ENCODE measurements at places on chromosomes 12 and 14.

- DNase-seq: no peak
Observed at GRCh38 chr12:27981874-27982273, 9.3 kb upstream of the PTHLH start.

DNA sequence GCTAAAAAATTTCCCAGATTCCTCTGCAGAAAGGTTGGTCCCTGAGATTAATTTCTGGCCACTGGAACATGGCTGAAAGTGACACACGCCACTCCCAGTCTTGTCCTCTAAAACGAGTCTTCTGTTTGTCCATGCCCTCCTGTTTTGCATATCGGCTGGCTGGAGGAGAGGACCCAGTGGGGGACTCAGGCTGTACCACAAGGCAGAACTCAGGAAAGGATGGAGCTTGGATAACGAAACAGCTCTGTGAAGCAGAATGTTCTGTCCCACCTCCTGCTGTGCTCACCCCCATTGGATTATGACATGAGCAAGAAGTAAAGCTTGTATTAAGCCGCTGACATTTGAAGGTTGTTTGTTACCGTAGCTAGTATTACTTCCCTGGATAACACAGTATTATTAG, 856.2 kb downstream of the BCL11B start:
- DNase-seq: no peak

GRCh38 chr12:25556153-25556552, 3.1 kb upstream of the LMNTD1 start:
- no peak for DNase-seq

GRCh38 chr14:94313991-94314655, 9.0 kb downstream of the SERPINA6 start:
- DNase-seq: no peak

- no peak for DNase-seq
Observed at GRCh38 chr12:23025372-23026016, 400.5 kb downstream of the ETNK1 start.

- no peak for DNase-seq
Observed at GRCh38 chr12:49462083-49462744, 76.6 kb upstream of the KCNH3 start.

- no peak for DNase-seq
Observed at GRCh38 chr14:27223906-27224305, 626.1 kb upstream of the NOVA1 start.

DNA sequence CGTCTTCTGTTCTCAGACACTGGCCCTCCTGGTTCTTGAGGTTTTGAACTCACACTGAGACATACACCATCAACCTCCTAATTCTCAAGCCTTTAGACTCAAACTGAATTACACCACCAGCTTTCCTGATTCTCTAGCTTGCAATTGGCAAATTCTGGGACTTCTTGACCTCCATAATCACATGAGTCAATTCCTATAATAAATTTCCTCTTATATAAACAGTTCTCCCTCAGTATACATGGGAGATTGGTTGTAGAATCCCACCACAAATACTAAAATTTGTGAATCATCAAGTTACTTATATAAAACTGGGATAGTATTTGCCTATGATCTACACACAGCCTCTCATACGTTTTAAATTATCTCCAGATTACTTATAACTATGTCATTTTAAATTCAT, 162.2 kb downstream of the DIO2 start:
- DNase-seq: no peak

DNA sequence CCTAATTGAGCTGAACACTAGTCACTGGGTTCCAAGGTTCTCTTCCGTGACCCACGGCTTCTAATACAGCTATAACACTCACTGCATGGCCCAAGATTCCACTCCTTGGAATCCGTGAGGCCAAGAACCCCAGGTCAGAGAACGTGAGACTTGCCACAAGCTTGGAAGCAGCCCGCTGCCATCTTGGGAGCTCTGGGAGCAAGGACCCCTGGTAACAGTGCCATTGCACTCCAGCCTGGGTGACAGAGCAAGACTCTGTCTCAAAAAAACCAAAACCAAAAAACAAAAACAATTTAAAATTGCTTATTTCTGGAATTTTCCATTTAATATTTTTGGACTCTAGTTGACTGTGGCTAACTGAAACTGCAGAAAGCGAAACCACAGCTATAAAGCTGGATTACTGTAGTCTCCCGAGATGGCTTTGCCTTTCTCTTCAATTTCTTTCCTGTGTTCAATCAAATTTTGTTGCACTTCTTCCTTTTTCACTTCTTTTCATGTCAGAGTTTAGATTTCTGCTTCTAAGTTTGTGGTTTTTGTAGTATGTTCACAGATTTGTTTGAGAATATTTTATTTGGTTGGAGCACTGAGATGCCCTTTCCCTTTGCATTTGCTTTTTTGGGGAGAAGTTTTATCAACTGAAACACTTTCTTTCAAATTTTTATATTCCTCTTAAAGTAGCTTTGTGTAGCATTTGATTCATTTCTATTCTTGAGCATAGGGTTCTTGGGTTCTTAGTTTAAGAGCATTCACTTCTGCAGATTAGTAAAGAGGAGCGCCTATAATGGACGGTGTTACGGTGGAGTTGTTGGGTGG, 44.6 kb downstream of the DDHD1 start:
- DNase-seq: no peak

DNA sequence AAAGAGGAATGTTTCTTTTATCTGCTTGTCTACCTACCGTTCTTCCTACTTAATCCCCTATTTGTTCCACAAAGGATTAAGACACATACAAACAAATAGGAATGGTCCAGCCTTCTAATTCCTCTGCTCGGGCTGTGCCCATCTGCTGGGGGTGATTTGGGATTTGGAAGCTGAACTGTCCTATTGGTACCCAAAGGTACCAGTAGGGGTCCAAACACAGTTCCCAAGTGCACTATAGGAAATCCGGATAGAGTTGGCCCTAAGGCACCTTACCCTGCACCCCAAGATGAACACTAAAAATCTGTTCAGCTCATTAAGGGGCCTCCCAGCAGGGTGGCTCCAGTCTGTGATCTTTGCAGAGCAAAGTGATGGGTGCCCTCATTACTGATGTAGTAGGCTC, 566.9 kb downstream of the NRXN3 start:
- DNase-seq: no peak

GRCh38 chr12:92445253-92446082, 257.3 kb upstream of the PLEKHG7 start:
- no peak for DNase-seq

GRCh38 chr12:106138633-106139421, at the start of gene NUAK1:
NUAK1 (minus strand) TSS chr12:106138954; CDS start chr12:106138653, 301 bp downstream.
- DNase-seq: no peak

DNA sequence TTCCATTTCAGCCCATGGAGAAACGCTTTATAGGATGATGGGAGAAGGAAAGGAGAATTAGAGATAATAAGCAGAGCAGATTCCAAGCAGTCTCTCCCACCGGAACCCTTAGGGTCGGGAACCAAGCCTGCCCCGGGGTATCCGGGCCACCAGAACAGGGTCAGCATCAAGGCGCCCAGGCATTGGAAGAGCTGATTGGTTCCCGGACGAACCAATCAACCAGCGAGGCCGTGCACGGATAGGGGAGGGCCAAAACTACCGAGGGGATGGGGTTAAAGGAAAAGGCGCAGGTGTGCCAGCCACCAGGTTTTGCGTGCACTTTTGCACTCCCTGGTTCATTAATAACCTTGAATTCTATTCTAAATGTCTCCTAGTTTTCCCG, 1.7 kb downstream of the PPM1H start:
- DNase-seq: no peak

- no peak for DNase-seq
Observed at GRCh38 chr12:63944586-63945228, 100.2 kb downstream of the SRGAP1 start.

GRCh38 chr12:68630050-68630449, 19.4 kb downstream of the RAP1B start:
- no peak for DNase-seq

DNA sequence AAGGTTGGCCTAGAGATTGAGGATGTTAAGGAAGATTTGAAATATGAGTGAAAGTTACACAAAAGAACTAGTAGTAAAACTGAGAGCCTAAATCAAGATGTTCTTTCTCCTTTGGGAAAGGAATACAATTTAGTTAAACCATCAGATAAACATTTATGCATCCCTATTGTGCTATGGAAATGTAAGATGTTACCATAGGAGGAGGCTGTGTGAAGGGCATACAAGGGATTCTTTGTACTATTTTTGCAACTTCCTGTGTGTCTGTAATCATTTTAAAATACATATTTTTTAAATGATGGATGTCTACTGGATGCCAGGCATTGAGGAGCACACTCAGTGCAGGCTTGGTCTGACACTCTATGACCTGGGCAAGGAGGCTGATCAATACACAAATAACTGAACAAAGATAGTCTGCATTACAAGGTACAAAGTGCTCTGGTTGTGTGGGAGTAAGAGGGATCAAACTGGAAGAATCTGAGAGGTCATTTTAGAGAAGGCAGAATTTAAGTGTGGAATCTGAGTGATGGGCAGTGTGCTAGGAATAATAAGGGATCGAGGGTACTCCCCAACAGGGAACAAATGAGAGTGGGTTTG, 5.8 kb upstream of the CHPT1 start:
- no peak for DNase-seq

GRCh38 chr12:49543914-49544815, 5.3 kb downstream of the KCNH3 start:
- no peak for DNase-seq

DNA sequence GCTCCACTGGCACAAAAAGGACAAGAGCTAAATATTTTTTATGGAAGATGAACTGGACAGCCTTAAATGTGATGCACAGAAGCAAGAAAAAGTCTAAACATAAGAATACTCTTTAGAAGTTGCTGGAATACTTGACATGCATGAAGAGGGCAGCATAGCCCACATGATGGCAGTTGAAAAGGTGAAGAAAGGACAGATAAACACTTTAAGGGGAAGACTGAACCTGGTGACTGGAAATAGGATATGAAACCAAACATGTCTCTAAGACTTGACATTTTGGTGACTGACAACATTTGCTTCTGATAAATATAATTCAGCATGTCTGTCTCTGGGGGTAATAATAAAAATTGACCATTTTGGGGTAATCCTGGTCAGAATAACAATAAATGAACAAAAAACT, 273.1 kb downstream of the CCDC91 start:
- no peak for DNase-seq

DNA sequence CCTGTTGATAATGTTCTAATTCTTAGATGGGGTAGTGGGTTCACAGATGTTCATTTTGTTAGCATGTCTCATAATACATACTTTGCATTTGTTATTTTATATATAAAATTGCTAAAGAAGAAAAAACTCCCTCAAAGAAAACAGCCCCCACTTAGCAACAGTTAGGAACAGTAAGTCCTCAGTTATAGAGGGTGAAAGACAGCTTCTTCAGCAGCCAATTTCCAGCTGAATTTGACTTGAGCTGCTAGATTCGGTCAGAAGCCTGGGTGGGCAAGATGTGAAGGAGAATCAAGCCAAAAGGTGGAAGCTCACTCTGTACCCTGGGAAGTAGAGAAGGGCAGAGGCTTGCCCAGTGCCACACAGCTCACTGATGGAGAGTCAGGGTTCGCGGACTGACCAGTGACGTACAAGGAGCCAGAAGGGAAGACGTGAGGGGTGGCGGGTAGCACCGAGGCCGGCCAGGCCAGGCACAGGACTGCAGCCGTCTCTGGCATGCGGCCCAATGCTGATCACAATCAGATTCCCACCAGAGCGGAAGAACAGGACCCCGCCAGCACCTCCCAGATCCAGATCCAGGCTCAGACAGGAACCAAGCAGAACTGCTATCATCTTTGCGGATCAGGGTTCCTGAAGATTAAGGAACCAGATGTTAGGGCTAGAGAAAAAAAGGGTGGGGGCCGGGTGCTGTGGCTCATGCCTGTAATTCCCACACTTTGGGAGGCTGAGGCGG, 30.4 kb upstream of the VWF start:
- no peak for DNase-seq

DNA sequence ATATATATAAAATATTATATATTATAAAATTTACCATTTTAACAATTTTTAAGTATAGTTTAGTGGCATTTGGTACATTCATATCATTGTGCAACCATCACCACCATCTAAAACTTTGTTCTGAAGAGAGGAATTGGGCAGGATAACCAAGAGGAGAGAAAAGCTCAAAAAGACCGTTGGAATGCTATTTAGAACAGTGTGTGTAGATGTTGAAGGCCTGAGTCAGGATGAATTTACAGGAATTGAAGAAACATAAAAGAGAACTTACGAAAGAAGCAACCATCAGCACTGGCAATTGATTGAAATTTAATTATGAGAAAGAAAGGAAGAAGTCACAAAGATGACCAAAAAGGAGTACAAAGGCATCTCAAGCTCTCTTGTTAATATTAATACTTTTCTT, 196.9 kb upstream of the PWP1 start:
- DNase-seq: no peak

- DNase-seq: no peak
Observed at GRCh38 chr14:71474301-71475265, 457.6 kb upstream of the RGS6 start.

DNA sequence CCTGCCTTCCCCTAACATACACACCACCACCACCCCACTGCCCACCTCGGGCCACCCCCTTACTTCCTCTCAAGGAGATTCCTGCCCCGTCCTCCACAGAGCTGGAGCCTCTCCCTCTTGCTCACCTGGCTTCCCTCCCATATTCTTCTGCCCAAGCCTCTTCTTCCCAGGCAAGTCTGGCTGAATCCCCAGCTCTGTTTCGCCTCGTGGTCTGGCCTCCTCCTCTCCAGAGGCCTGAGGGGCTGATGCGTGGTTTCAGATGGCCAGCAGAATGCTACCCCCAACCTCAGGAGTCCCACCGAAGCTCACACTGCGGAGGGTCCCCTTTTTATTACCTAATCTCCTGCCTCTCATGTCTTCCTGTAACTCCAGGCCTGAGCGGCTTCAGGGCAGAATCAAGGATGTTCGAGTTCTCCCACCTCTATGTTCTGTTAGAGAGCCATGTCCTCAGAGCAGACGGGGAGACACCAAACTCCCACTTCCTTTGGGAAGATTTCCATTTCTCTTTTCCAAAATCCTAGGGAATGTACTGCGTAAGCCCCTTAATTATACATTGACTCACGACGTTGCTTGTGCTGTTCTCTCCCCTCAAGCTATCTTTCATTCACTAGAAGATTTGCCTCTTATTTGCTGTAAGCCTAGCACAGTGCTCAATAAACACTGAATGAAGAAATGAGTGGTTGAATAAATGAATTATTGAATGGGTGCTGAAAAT, 33.9 kb upstream of the LTBP2 start:
- no peak for DNase-seq
